ENCODE measurements at places on chromosomes 1 and 21.
A peak's percentile ranks its signal among the peaks of the same experiment; 100 is the strongest.

GRCh38 chr1:156283521-156283920, 604 bp upstream of the TMEM79 start:
- DNase-seq = no peak

- no peak for DNase-seq
Observed at GRCh38 chr21:42735944-42736343, 82.5 kb downstream of the PDE9A start.

DNA sequence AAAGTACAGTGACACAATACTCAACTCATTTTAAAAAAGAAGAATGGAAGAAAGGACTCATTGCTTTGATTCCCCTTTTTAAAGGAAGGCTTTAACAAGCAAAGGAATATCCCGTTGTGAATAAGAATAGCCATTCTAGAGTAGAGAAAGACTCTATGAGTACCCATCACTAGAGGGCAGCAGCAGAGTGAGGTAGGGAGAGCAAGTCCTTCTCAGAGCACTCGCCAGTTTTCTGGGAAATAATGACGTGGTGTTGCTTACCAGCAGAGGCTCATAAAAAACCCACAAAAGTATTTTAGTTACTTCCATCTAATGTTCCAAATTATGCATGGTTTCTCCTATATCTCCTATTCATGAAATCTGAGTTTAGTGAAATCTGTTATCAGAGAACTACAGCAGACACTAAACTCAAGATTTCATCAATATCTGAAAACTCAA, 74.6 kb downstream of the USP24 start:
- peak; percentile 75 for DNase-seq

GRCh38 chr1:12566484-12567287, 51.3 kb downstream of the DHRS3 start:
- no peak for DNase-seq

DNA sequence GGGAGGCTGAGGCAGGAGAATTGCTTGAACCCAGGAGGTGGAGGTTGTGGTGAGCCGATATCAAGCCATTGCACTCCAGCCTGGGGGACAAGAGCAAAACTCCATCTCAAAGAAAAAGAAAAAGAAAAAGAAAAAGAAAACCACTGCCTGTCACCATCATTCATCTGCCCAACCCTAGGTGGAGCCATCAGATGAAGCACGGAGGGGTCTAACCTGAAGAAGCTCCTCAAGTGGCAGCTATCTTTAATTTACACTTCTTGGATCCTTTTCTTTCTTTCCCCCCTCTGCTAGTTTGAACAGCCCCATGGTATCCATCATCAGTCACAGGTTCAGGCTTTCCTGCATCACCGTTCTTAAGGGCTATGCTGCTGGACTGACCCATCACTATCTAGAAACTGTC, 57.0 kb downstream of the PLEKHA6 start:
- DNase-seq = no peak

DNA sequence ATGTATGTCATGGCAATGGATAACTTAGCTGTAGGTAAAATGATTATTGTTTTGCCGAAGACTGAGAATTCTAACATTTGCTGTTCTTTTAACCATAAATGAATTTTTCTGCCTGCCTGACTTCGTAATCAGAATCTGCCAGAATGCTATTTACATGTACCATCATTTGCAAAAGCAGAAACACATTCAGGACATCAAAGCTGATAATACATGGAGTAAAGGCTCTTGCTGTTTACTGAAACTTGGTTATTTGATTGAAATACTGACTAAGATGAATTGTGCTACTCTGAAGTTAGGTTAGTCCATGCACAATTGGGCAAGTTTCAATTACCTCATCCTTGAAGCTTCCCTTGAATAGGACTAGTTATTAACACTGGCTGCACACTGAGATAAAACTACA, 293.8 kb downstream of the PLA2G4A start:
- DNase-seq = no peak

GRCh38 chr21:33801424-33802405, 113.9 kb downstream of the ATP5PO start:
- no peak for DNase-seq

DNA sequence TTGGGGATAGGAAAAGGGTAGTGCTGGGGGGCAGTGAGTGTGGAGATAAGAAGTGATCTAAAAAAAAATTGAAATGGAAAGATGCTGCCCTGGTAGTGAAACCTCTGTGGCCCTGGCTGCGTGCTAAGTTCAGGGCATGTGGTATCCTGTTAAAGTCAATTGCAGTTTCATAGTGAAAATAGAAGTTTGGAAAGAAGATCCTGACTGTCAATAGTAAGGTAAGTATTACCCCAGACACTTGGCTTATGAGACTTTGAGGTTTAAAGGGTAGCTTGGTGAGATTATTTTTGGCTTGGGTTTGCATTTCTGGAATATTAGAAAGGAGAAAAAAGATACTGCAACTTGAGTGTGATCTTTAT, 6.8 kb downstream of the ARID1A start:
- DNase-seq = no peak

GRCh38 chr1:172139196-172139595, 281.3 kb upstream of the C1orf105 start:
- DNase-seq = no peak

GRCh38 chr1:162303004-162303344, 73.7 kb downstream of the SPATA46 start:
- no peak for DNase-seq

GRCh38 chr1:228429007-228429406, 12.3 kb upstream of the TRIM17 start:
- DNase-seq = no peak

DNA sequence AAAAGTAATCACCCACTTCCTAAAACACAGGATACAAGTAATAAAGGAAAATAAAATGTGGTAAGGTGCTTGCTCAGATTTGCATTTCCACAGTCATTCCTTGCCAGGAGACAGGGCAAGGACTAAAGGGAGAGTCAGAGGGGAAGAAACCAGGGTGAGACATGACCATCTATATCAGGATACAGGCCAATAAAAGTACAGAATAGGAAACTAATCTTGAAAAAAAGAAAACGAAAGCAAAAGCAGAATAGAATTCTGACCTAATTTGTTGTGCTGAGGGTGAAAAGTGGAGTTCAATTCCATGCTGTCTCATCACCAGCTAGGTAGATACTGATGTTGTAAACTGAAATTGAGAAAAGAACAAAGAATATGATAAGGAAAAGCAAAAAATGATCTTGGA, 27.3 kb downstream of the JMJD4 start:
- no peak for DNase-seq

GRCh38 chr1:28144203-28145135, 32.0 kb downstream of the PTAFR start:
- DNase-seq = no peak

- DNase-seq = no peak
Observed at GRCh38 chr1:32592943-32593342, 53.7 kb downstream of the ZBTB8A start.

DNA sequence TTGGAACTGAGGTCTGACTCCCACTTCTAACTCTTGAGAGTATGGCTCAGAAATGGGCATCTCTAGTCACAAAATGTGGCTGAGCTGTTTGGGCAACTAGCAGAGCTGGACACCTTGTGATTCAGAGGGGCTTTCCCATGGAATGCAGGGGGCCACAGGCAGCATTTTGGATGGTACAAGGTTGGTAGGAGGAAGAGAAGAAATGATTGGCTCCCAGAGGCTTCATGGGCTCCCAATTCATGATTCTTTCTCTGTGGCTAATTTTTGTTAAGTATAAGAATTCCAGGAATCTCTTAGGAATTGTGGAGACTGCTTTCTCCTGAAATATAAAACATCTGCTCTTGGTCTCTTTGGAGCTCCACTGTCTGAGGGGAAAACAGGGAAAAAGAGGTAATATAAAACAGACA, 49.7 kb downstream of the PBX1 start:
- no peak for DNase-seq

- no peak for DNase-seq
Observed at GRCh38 chr1:230807561-230808280, 60.5 kb downstream of the CAPN9 start.

DNA sequence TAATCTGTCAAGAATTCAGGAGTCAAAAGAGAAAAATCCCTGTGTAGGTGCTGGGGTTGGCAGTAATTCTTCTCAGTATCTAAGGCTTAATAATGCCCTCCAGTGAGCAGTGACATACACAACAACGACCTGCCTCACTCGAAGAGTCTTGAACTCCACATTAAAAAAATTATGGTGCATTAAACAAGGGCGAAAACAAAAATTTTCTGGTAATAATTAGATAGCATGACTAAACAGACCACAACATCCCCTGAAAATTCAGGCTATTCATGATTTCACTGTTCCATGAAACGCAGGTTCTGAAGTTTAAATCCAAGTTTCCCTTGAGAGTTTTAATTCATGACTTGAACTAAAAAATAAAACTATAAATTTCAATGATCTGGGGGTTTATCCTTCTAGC, 5.1 kb downstream of the SRSF4 start:
- DNase-seq = no peak

GRCh38 chr21:19692231-19692630, 1288.6 kb upstream of the TMPRSS15 start:
- DNase-seq = no peak

- no peak for DNase-seq
Observed at GRCh38 chr1:32115496-32115895, 7.6 kb downstream of the KPNA6 start.

GRCh38 chr1:37865348-37866120, 6.1 kb upstream of the MTF1 start:
- DNase-seq = no peak

DNA sequence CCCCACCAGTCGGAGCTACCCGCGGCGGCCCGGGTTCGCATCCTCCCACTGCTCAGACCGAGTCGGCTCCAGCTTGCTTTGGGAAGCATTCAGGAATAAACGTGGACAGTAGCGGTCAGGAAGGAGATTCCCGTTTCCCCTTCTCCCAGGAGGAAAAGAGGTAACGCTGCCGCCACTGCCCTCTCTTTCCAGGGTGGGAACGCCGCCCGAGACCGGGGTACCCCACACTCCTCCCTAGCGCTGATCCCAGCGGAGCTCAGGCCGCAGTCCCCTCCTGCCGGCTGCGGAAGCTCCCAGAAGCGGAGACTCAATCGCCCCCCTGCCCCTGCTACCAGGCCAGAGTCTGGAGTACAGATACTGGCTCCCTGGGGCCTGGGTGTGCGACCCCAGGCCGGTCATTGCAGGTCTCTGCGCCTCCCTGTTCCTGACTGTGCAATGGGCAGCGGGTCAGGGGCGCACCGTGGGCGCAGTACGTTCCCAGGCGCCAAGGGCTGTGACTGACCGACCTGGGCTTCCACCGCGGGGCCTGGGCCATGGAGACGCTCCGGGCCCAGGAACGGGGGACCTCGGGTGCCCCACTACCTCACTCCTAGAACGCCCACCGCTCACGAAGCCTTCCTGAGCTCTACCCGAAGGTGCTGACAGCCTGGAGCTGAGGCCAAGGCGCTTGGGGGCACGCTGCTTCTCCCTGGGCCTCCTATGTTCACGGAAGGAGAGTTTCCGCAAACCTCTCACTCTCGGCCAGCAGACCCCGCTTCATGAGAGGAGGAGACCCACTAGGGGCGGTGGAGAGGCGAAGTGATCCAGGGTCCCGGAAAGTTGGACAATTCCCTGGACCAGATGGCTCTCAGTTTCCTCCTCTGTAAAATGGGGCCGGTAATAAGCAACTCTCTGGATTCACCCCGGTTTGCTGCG, 7.8 kb downstream of the DMRTA2 start:
- no peak for DNase-seq

DNA sequence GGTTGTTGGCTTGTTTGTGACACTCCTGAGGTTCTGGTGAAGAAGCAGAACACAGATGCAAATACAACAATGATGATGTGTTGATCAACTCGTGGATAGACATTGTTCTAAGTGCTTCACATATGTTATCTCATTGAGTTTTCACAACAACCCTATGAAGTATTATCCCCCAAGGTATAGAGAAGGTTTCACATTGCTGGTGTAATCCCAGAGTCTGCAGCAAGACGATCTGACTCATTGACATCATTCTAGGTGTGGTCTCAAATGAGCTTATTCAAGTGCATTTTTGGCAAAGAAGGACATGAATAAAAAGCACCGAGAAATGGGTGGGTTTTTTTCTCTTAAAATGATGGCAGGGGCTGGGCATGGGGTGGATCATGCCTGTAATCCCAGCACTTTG, 64.1 kb upstream of the SCAF4 start:
- DNase-seq = no peak

DNA sequence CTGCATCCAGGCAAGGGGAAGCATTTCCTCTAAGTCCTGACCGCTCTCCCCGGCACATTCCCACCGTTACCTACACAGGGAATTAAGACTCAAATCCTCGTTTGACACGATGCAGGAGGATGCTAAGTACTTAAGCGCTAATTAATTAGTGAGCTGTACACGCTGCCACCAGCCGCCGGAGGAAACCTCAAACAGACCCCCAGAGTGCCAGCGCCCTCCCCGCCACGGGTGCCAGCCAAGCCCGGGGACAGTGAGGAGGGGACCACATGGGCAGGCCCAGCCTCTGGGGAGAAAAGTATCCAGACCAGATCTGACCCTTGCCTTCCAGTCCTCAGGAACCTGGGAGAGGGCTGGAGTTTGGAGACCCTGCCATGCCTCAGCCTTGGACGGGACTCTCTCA, 17.4 kb upstream of the CASZ1 start:
- no peak for DNase-seq

- DNase-seq = no peak
Observed at GRCh38 chr1:108955881-108956280, 7.4 kb downstream of the CLCC1 start.

DNA sequence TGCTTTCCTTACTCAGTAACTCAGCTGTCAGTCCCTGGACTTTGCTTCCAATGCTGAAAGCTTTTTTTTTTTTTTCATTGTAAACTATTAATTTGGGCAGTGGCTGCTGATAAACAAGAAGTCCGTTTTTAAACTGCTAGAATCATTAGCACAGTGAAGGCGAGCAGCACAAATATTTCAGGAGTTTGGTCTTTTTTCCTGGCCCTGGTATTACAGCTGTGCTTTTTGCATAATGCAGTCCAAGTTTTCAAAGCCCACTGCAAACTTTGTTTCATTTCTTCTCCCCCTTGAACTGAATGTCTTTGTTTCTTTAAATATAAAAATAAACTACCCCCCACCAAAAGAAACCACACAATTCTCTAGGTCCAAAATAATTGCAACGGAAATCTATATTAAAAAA, 6.6 kb downstream of the GLIS1 start:
- DNase-seq = no peak

DNA sequence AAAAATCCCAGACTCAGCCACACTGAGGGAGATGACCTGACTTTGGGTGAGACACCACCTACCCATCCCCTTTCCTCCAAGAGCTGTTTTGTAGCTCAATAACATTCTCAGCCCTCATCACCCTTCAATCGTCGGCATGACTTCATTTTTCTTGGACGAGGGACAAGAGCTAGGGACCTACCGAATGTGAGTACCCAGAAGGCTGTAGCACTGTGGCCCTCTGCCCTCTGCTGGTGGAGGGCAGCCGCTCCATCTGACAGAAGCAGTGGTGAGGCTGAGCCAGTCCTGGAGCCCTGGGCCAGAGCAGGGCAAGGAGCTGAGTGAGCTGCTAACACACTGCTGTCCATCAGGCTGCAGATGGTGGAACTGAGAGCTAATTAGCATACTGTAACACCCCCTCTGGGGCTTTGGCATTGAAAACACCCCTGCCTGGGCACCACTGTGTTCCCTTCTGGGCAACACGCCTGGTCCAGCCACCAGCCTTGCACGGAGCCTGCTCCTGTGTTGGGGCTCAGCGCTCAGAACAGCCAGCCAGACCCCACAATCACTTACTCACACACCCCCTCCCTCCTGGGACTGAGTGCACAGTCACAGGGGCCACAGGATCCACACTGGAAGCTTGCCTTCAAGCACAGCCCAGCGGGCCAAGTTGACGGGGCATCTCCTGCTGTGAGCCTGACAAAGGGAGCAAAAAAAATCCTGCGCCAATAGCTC, 18.3 kb upstream of the ALPL start:
- DNase-seq = no peak

- DNase-seq = peak; percentile 24
Observed at GRCh38 chr1:88998716-88999115, 6.3 kb upstream of the KYAT3 start.

All from CMK (cell line).